Aorta (tissue), 5 donors: ENCODE measurements at places on chromosomes 7 and 10. TPM values are rescaled to one million over a fixed set of nuclear protein-coding genes. Genes with fewer than 3 reads are reported as not detected.

The DNAH11 gene
- not detected for polyA plus RNA-seq

The TMEM229A gene
- polyA plus RNA-seq = 0.63 TPM

The PDE6C gene
- polyA plus RNA-seq = not detected

The NME8 gene
- 4.9 TPM for polyA plus RNA-seq

The ERVW-1 gene
- not detected for polyA plus RNA-seq

The PDK4 gene
- polyA plus RNA-seq = 126 TPM

The ZCCHC24 gene
- 42.2 TPM for polyA plus RNA-seq

The CFAP69 gene
- polyA plus RNA-seq = 1.8 TPM

The LBX1 gene
- polyA plus RNA-seq = not detected

The SPDYE9 gene
- not detected for polyA plus RNA-seq

The CNNM2 gene
- polyA plus RNA-seq = 3.0 TPM

The SH2D4B gene
- not detected for polyA plus RNA-seq

The RUFY2 gene
- polyA plus RNA-seq = 9.1 TPM

The HMX3 gene
- not detected for polyA plus RNA-seq

The MIOS gene
- polyA plus RNA-seq = 6.3 TPM

The ZCWPW1 gene
- polyA plus RNA-seq = 4.0 TPM

GRCh38 chr10:47175181-47176123, 124.5 kb upstream of the GDF10 start:
- no peaks in the 10 kb centered on the region for H3K4me1 ChIP-seq
- H3K36me3 ChIP-seq = no peaks in the 10 kb centered on the region
- H3K27ac ChIP-seq = no peak overlapping the region
- DNase-seq = no peak
- H3K4me3 ChIP-seq = no peak overlapping the region

- no peak overlapping the region for H3K27ac ChIP-seq
- H3K27me3 ChIP-seq = no peaks in the 10 kb centered on the region
- H3K4me3 ChIP-seq = no peak overlapping the region
- no peaks in the 10 kb centered on the region for H3K4me1 ChIP-seq
- H3K36me3 ChIP-seq = no peaks in the 10 kb centered on the region
- no peak for DNase-seq
Observed at GRCh38 chr7:136925044-136925443, 56.6 kb downstream of the CHRM2 start.

- no peaks in the 10 kb centered on the region for H3K4me1 ChIP-seq
- peaks cover 2% of the 10 kb centered on the region for H3K36me3 ChIP-seq
- H3K4me3 ChIP-seq = no peak overlapping the region
- no peak for DNase-seq
- no peaks in the 10 kb centered on the region for H3K27me3 ChIP-seq
Observed at GRCh38 chr7:102189756-102190155, 96.9 kb upstream of the SH2B2 start.

- no peaks in the 10 kb centered on the region for H3K4me1 ChIP-seq
- H3K36me3 ChIP-seq = peaks cover 9% of the 10 kb centered on the region
- no peak overlapping the region for H3K27ac ChIP-seq
Observed at GRCh38 chr7:157176771-157177170, 38.0 kb downstream of the UBE3C start.

GRCh38 chr7:138854115-138854645, 56.2 kb upstream of the ATP6V0A4 start:
- H3K27ac ChIP-seq = no peak overlapping the region
- H3K36me3 ChIP-seq = peaks cover 2% of the 10 kb centered on the region
- no peaks in the 10 kb centered on the region for H3K27me3 ChIP-seq
- H3K4me3 ChIP-seq = no peak overlapping the region
- H3K4me1 ChIP-seq = no peaks in the 10 kb centered on the region

GRCh38 chr10:118977022-118977599, 52.4 kb upstream of the NANOS1 start:
- H3K27me3 ChIP-seq = no peaks in the 10 kb centered on the region
- H3K4me3 ChIP-seq = no peak overlapping the region
- DNase-seq = no peak
- no peaks in the 10 kb centered on the region for H3K36me3 ChIP-seq

DNA sequence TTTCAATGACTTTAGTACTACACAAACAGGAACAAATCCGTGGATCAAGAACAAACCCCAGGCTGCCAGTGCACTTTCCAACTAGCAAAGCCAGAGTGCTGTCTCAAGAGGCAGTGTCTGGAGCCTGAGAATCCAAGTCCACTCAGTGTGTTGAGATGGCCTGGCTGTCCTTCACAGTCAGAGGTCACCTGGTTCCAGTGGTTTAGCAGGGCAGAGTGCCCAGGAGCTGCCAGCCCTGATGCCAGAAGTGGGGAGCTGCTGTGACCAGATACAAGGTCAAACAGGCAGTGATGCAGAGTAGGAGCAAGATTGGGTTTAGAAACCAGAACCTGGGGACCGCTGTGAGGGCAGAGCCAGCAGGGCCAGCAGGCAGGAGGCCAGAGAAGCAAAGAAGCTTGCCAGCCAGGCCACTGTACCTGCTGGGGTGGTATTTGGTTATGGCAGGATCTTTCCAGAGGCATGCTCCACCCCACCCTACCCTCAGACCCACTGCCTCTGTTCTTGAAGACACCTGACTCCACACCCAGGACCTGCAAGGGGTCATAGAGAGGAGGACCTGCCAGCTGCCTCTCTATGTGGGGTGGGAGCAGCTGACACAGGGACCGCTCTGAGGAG, 35.6 kb upstream of the C10orf90 start:
- H3K4me3 ChIP-seq = no peak overlapping the region
- H3K27me3 ChIP-seq = no peaks in the 10 kb centered on the region
- no peaks in the 10 kb centered on the region for H3K4me1 ChIP-seq
- H3K36me3 ChIP-seq = no peaks in the 10 kb centered on the region
- H3K27ac ChIP-seq = no peak overlapping the region

DNA sequence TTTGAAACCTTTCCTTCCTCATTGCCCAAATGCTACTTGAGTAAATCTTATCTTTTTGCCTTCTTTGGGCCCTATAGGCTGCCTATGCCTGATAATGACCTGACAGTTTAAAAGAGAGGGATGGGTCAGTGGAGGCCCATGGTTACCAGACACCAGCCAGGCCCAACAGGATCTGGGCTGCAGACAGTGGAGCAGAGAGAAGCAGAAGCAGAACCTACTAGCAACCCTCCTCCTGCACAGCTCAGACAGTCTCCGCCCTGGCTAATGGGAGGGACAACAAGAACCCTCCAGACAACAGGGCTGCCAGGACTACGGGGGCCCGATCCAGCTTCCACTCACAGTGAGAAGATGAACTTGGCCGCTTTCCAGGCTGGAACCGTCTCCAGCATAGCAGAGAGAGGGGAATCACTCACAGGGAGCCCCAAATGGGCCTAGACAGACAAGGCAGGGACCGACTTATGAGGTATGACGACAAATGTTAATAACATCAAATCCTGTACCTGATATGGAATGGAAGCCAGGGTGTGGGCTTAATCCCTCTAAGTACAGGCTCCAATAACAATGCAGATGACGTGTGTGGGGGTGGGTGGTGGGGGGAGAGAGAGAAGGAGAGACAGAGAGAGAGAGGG, 31.7 kb upstream of the DGKI start:
- peaks cover 20% of the 10 kb centered on the region for H3K4me1 ChIP-seq
- no peak overlapping the region for H3K4me3 ChIP-seq
- no peak overlapping the region for H3K27ac ChIP-seq
- no peaks in the 10 kb centered on the region for H3K36me3 ChIP-seq
- DNase-seq = peak; percentile 91

- DNase-seq = no peak
- H3K4me3 ChIP-seq = no peak overlapping the region
- no peaks in the 10 kb centered on the region for H3K4me1 ChIP-seq
- no peak overlapping the region for H3K27ac ChIP-seq
- H3K36me3 ChIP-seq = no peaks in the 10 kb centered on the region
Observed at GRCh38 chr7:92421676-92422435, 25.4 kb upstream of the GATAD1 start.

GRCh38 chr10:18214691-18215563, 74.7 kb downstream of the CACNB2 start:
- H3K27ac ChIP-seq = no peak overlapping the region
- H3K27me3 ChIP-seq = no peaks in the 10 kb centered on the region
- H3K36me3 ChIP-seq = no peaks in the 10 kb centered on the region
- H3K4me3 ChIP-seq = no peak overlapping the region

DNA sequence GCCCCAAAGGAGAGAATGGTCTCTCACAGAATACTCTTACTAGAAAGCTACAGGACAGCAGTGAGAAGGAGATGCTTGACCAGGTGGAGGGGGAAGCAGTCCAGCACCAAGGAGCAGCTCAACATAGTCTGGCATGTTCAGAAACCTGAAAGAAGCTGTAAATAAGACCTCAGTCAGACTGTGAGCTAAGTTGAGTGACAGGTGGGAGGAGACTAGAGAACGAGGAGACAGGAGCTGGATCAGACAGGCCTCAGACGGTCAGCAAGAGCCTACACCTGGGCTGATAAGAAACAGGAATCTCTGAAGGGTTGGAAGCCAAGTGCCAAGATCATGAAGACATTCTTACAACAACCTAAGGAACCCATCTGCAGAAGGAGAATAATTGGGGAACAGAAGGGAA, 54.5 kb downstream of the ELMO1 start:
- H3K4me3 ChIP-seq = no peak overlapping the region
- no peaks in the 10 kb centered on the region for H3K4me1 ChIP-seq
- no peaks in the 10 kb centered on the region for H3K36me3 ChIP-seq

GRCh38 chr10:70759781-70760180, 25.4 kb downstream of the TBATA start:
- H3K27ac ChIP-seq = no peak overlapping the region
- H3K27me3 ChIP-seq = no peaks in the 10 kb centered on the region

- H3K36me3 ChIP-seq = no peaks in the 10 kb centered on the region
- no peak within 1 kb of the TSS for H3K4me3 ChIP-seq
- no peaks in the 10 kb centered on the region for H3K4me1 ChIP-seq
- DNase-seq = peak; percentile 78
- no peaks in the 10 kb centered on the region for H3K27me3 ChIP-seq
Observed at GRCh38 chr10:101130984-101131961, at the start of gene TLX1. Gene TLX1, plus strand, starts transcription at chr10:101131300. Its CDS starts 242 bp downstream, at chr10:101131542.

GRCh38 chr7:144785521-144785920, 50.3 kb downstream of the TPK1 start:
- H3K36me3 ChIP-seq = no peaks in the 10 kb centered on the region
- no peak overlapping the region for H3K27ac ChIP-seq
- H3K4me1 ChIP-seq = no peaks in the 10 kb centered on the region
- H3K4me3 ChIP-seq = no peak overlapping the region
- no peaks in the 10 kb centered on the region for H3K27me3 ChIP-seq

GRCh38 chr7:99308461-99309074, 17.1 kb upstream of the ARPC1A start:
- H3K27ac ChIP-seq = no peak overlapping the region
- H3K36me3 ChIP-seq = no peaks in the 10 kb centered on the region
- H3K4me1 ChIP-seq = no peaks in the 10 kb centered on the region
- H3K27me3 ChIP-seq = no peaks in the 10 kb centered on the region
- H3K4me3 ChIP-seq = no peak overlapping the region
- DNase-seq = no peak

- no peaks in the 10 kb centered on the region for H3K27me3 ChIP-seq
- H3K4me3 ChIP-seq = no peak overlapping the region
- no peak overlapping the region for H3K27ac ChIP-seq
- no peaks in the 10 kb centered on the region for H3K4me1 ChIP-seq
- DNase-seq = no peak
Observed at GRCh38 chr10:58347967-58348366, 13.2 kb downstream of the UBE2D1 start.

- DNase-seq = no peak
- peak overlapping the region; percentile 37 for H3K27ac ChIP-seq
- no peaks in the 10 kb centered on the region for H3K27me3 ChIP-seq
- no peak overlapping the region for H3K4me3 ChIP-seq
- no peaks in the 10 kb centered on the region for H3K36me3 ChIP-seq
- no peaks in the 10 kb centered on the region for H3K4me1 ChIP-seq
Observed at GRCh38 chr7:139871331-139871730, 42.3 kb downstream of the TBXAS1 start.

GRCh38 chr7:155181768-155182167, 111.6 kb downstream of the HTR5A start:
- no peaks in the 10 kb centered on the region for H3K36me3 ChIP-seq
- no peaks in the 10 kb centered on the region for H3K4me1 ChIP-seq
- H3K4me3 ChIP-seq = no peak overlapping the region
- H3K27me3 ChIP-seq = no peaks in the 10 kb centered on the region
- DNase-seq = no peak

GRCh38 chr7:27263781-27264180, 21.2 kb downstream of the EVX1 start:
- no peak overlapping the region for H3K4me3 ChIP-seq
- H3K27me3 ChIP-seq = no peaks in the 10 kb centered on the region
- no peak for DNase-seq

DNA sequence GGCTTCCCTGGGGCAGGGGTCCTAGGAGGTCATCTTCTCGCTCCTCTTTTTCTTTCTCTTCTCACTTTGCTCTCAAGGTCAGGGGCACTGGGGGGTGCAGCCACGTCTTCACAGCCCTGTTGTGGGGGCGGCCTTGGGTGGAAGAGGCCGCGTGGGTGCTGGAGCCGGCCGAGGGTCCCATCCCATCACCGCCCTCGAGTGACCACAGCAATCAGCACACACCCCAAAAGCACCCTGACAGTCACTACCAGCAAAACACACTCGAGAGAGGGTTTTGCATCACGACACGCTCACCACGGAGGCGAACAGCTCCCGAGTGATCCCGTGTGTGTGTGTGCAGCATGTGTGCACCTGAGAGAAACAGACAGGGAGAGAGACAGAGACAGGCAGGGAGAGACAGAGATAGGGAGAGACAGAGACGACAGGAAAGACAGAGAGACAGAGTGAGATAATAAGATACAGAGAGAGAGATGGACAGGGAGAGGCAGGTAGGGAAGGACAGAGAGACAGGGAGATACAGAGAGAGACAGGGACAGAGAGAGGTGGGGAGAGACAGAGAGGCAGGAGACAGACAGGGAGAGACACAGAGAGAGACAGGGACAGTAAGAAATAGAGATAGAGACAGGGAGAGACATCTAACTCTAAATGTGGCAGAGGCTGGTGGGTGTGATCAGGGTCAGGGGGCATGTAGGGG, 100.9 kb downstream of the WDR37 start:
- H3K4me1 ChIP-seq = no peaks in the 10 kb centered on the region
- no peak for DNase-seq

DNA sequence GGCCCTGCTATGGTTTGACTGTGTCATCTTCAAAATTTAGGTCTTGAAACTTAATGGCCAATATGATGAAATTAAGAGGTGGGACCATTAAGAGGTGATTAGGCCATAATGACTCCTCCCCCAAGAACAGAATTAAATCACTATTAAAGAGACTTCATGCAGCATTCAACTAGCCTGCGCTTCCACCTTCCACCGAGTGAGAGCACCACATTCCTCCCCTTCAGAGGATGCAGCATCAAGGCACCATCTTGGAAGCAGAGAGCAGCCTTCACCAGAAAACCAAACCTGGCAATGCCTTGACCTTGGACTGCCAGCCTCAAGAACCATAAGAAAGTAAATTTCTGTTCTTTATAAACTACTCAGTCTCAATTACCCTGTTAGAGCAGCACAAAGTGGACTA, 371.1 kb upstream of the NFE2L3 start:
- H3K4me1 ChIP-seq = peaks cover 2% of the 10 kb centered on the region
- no peak overlapping the region for H3K27ac ChIP-seq
- H3K4me3 ChIP-seq = no peak overlapping the region
- no peaks in the 10 kb centered on the region for H3K27me3 ChIP-seq
- no peaks in the 10 kb centered on the region for H3K36me3 ChIP-seq
- no peak for DNase-seq

GRCh38 chr7:36088553-36088952, 64.5 kb upstream of the EEPD1 start:
- no peak overlapping the region for H3K27ac ChIP-seq
- H3K36me3 ChIP-seq = no peaks in the 10 kb centered on the region
- H3K4me1 ChIP-seq = no peaks in the 10 kb centered on the region
- H3K4me3 ChIP-seq = no peak overlapping the region
